ENCODE measurements at places on chromosomes 16 and 17.

DNA sequence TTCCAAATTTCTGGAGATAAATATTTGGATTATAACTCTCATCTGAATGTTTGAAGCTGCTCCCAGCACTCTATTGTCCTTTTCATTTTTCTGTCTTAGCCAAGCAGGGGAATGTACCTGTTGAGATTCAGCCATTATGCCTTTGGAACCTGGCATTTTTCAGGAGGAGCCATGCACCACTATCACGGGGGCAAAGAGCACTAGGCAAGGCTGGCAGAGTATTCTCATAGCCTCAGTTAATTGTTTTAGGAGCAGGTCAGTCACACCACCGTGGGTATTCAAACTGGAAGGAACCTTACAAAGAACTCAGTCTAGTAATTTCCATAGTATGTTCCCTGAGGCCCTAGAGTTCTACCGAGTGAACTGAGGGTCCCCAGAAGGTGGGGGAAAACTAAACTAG is 348.9 kb downstream of the TMEM114 start:
- no peak for DNase-seq

GRCh38 chr17:80047176-80047575 is 10.7 kb downstream of the CCDC40 start:
- no peak for DNase-seq

DNA sequence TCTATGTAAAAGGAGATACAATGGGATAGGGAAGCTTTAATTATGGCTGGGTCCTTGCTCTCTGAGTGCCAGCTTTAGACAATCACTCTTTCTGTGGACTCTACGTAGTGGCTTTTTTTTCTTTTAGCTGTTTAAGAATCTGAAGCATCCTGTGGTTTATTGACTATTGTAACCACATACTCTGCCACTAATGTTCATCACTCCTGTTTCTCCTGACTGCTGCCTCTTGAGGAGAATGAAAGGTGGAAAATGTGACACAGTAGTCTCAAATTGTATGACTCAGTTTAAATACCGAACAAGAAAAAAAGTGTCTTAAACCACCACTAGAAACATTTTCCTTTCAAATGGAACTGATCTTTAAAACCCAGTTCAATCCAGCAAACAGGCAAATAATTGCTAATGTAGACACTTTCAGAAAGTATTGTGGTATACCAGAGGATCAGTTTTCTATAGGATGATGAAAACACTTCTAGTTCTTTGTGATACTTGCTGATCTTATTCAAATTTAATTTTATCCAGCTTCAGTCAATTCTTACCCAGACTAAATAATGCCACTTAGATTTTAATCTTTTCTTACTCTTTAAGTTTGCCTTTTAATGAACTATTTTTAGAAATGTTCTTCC is 302.7 kb upstream of the PMFBP1 start:
- DNase-seq: no peak

GRCh38 chr17:2796164-2797125 is at the start of gene RAP1GAP2:
Gene RAP1GAP2 (plus strand): TSS chr17:2796438. CDS start chr17:2796528, 90 bp downstream.
- no peak for DNase-seq

- no peak for DNase-seq
Measured at GRCh38 chr17:53321651-53322050, 501.1 kb upstream of the KIF2B start.

All from NCI-H2227 treated with DMSO at 0.1 percent for 48 hours (cell line).